Daoy (cell line): ENCODE measurements at places on chromosomes 5 and 9. TPM values are rescaled to one million over a fixed set of nuclear protein-coding genes. Genes with fewer than 3 reads are reported as not detected.

Gene PLPP1
- total RNA-seq: 26.8 and 45.2 TPM in 2 replicates

Gene FOXD4
- total RNA-seq: 0.91 TPM in 1 of 2 replicates, not detected in the other

Gene SPOCK1
- 43.5 and 61.0 TPM in 2 replicates for total RNA-seq

Gene DMAC1
- 17.3 and 24.7 TPM in 2 replicates for total RNA-seq

Gene TEK
- 9.3 and 11.3 TPM in 2 replicates for total RNA-seq

Gene OR1Q1
- total RNA-seq: not detected in 2 replicates

Gene PCDHGB1
- total RNA-seq: 1.4 and 1.5 TPM in 2 replicates

Gene NKD2
- total RNA-seq: 0.45 and 1.3 TPM in 2 replicates

Gene ANKRD34B
- 0.06 TPM in 1 of 2 replicates, not detected in the other for total RNA-seq

Gene SLC36A3
- not detected in 2 replicates for total RNA-seq

Gene IL9
- total RNA-seq: not detected in 2 replicates

Gene PRELID2
- 13.3 and 17.5 TPM in 2 replicates for total RNA-seq

Gene SPAAR
- total RNA-seq: 0.06 TPM in 1 of 2 replicates, not detected in the other

Gene DUSP1
- total RNA-seq: 64.8 and 67.7 TPM in 2 replicates

Gene BTNL3
- not detected in 2 replicates for total RNA-seq

Gene RUSC2
- 18.2 and 20.7 TPM in 2 replicates for total RNA-seq

Gene FBXO38
- 38.2 and 40.3 TPM in 2 replicates for total RNA-seq

Gene CDH9
- not detected in 2 replicates for total RNA-seq

Gene TRPM6
- 0.03 and 0.11 TPM in 2 replicates for total RNA-seq

Gene FOXI1
- not detected in 2 replicates for total RNA-seq

Gene FABP6
- total RNA-seq: 5.7 and 10.7 TPM in 2 replicates

Gene KCNMB1
- 0.80 and 0.86 TPM in 2 replicates for total RNA-seq

Gene TAF11L9
- not detected in 2 replicates for total RNA-seq

Gene DAB2IP
- total RNA-seq: 14.3 and 15.9 TPM in 2 replicates

Gene KCNT1
- total RNA-seq: not detected in 2 replicates

Gene FKBP15
- 19.9 and 24.1 TPM in 2 replicates for total RNA-seq

Gene GLRA1
- total RNA-seq: not detected in 2 replicates

Gene PCDHGA4
- 0.63 and 1.6 TPM in 2 replicates for total RNA-seq

Gene IFNA13
- not detected in 2 replicates for total RNA-seq

Gene SELENOP
- not detected in 2 replicates for total RNA-seq

Gene NTNG2
- 1.9 and 2.6 TPM in 2 replicates for total RNA-seq

Gene FAM78A
- 0.51 and 0.71 TPM in 2 replicates for total RNA-seq

Gene UBE2D2
- total RNA-seq: 99.5 and 140 TPM in 2 replicates

Gene NAIP
- total RNA-seq: 0.57 and 1.9 TPM in 2 replicates
